ENCODE measurements at places on chromosomes 4 and X.

DNA sequence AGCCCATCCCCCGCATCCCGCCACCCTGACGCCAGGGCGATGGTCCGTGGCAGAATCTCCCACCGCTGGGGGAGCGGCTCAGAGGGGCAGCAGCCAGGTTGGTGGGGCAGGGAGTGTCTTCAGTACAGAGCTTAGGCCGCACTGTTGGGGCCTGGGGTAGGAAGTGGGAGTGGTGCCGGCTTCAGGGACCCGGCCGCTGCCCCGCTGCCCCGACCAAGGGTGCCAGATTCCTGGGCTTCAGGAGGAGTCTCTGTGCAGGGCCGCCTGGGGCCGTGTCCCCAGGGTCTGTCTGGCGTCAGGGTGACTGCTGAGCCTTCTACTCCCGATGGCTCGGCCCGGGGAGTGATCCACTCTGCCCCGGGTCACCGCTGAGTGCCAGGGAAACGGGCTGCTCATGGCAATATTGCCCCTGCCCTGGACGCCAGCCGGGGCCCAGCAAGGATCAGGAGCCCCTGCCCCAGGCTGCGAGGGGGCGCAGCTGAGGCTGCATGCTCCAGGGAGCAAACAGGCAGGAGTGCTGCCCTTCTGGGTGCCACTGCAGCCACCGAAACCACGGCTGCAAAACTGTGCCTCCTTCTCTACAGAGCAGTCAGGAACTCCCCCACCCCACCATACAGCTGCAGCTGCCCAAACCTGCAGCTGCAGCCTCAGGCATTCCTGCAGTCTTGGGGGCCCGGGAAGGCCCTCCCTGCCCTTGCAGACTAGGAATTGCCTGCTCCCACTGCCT, 1206.1 kb downstream of the ARAP2 start:
- peak; percentile 1 for DNase-seq

- DNase-seq = peak; percentile 57
These were observed 46.1 kb upstream of the HCCS start for GRCh38 chrX:11064851-11065600.

DNA sequence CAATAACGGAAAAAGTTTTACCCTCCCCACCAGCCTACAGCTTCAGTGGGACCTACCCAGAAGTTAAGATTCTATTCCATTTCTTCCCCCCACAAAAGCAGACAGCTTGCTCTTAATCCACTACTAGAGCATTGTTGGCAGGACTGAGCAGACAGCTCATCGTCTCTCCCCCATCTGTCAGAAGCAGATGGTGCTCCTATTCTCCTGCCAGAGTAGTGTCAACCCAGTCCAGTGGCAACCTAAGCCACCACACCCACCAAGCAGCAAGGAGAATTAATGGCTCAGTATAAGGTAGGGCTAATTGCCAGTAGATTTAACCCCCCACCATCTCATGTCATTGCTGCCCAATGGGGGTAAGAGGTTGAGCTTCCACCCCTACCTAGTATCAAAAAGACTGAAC, 62.0 kb downstream of the AWAT2 start:
- no peak for DNase-seq

- DNase-seq = no peak
These were observed 159.9 kb downstream of the SPRY1 start for GRCh38 chr4:123556526-123556925.
